Stimulated activated CD4-positive, alpha-beta T cell treated with anti-CD3 and anti-CD28 coated beads, Interleukin-15, amount 100 ng/mL, for 48 hours (primary cell): ENCODE measurements at places on chromosomes 1 and 21.

DNA sequence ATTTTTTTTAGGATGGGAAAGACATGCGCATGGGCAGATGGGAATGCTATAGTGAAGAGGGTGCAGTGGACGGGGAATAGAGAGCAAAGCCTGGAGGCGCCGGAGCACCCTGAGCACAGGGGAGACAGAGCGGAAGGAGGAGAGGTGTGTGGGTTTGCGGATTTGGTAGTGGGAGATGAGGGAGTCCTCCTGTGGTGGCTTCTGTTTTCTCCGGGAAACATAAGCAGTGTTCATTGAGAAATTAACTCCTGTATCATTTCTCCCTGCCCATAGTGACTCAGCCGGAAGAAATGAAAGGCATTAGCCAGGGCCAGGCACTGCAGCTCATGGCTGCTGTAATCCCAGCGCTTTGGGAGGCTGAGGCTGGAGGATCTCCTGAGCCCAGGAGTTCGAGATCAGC, 4.7 kb upstream of the PTPRF start:
- no peak for DNase-seq

GRCh38 chr1:245197911-245198379, 43.2 kb downstream of the KIF26B start:
- DNase-seq: no peak

DNA sequence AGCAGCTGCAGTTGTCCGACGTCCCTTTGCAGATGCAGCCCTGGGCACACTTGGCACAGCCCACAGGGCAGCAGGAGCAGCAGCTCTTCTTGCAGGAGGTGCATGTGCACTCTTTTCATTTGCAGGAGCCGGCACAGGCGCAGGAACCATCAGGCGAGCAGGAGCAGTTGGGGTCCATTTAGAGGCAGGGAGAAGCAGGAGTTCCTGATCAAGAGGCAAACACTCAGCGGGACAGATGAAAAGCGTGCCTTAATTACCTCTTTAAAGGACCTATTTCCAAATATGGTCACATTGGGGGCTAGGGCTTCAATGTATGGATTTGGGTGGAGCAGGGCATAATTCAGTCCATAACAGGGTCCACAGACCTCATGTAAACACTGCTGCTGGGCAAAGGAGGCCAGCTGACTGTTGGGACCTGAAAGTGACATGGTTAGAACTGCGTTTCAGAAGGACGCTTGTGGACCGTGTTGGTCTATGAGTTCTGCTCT, 4.3 kb upstream of the CPLANE2 start:
- no peak for DNase-seq

DNA sequence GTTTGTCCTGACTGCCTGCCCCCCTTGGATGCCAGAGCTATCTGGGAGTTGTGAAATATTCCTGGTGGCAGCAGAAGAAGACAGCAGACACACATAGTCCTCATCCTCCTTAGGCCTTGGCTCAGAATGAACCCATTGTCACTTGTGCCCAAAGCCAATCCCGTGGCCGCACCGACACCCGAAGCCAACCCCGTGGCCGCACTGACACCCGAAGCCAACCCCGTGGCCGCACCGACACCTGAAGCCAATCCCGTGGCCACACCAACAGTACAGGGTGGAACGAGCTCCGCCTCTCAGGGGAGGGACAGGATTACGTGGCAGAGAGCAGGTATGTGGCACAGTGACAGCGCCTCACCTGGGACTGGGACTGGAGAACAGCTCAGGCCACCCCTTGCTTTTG, 186.7 kb downstream of the PRDM16 start:
- DNase-seq: no peak

DNA sequence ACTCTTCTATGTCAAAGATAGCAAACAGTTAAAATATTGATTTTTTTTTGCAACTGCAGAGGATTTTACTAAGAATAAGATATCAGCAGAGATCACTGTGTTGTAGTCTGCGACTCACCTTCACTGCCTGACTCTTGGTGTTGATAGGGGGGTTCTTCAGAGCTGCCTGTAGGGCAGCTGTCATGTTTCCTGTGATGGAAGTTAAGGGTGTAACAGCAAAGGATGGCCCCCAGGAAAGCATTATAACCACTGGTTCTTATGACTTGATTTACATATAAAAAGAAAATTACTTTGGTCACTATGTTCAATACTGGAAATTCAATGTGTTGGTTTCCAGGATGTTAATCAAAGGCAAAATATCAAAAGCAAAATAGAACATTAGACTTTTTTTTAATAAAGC, 2.6 kb downstream of the ARPC5 start:
- no peak for DNase-seq

GRCh38 chr1:174217787-174218574, 58.7 kb downstream of the RABGAP1L start:
- no peak for DNase-seq

DNA sequence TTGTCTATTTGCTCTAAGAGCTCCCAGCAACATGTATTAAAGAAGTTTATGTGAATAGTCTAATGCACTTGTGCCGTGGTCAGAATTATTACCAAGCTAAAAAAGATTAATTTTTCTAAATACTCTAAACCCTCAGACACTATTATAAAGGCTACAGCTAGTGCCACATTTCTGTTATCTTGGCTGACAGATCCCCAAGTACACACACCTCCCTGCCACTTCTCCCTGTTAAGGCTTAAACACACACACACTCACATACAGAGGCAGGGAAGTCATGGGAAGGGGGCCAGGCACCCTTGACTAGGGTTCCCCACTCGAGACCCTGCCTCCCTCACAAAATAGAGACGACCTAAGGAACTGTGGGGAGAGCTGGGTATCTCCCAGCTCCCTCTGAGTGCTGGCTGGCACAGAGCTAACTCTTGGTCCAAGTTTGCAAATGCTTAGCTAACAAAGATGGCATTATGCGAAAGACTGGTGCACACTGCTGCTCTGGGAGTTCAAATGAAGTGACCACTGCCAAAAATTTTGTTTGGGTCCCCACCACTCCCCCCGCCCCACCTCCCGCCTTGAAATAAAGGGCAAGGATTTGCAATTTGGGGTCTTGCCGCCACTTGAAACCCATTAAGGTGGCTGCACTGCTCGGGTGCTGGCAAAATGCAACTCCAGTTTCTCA, 9.8 kb downstream of the SSBP3 start:
- DNase-seq: no peak

DNA sequence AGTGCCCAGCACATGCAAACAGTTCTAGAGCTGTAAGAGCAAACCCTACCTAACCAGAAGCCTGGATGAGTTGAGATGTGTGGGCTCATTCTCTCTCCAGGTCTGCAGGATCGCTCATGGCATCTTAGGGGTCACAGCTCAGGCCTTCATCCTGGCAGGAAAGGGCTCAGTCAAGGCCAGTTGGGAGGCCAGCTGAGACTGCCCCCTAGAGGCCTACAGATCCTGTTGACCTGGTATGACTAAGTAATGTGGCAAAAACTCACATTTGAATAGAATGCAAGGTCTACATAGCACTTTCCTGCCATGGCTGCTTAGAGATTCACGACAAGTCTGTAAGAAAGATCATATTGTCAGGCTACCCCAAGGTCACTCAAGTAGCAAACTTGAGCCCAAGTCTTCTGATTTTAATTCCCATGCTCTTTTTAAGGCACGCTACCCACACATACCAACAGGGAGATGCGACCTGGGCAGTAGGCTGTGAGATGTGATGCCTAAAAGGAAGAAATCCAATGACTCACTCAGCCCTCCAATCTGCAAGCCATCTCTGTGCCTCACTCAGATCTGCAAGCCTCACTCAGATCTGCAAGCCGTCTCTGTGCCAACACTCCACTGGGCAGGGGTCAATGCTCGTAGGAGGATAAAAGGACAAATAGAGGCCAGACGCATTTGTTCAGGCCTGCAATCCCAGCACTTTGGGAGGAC, 5.1 kb upstream of the CAPN8 start:
- DNase-seq: no peak

DNA sequence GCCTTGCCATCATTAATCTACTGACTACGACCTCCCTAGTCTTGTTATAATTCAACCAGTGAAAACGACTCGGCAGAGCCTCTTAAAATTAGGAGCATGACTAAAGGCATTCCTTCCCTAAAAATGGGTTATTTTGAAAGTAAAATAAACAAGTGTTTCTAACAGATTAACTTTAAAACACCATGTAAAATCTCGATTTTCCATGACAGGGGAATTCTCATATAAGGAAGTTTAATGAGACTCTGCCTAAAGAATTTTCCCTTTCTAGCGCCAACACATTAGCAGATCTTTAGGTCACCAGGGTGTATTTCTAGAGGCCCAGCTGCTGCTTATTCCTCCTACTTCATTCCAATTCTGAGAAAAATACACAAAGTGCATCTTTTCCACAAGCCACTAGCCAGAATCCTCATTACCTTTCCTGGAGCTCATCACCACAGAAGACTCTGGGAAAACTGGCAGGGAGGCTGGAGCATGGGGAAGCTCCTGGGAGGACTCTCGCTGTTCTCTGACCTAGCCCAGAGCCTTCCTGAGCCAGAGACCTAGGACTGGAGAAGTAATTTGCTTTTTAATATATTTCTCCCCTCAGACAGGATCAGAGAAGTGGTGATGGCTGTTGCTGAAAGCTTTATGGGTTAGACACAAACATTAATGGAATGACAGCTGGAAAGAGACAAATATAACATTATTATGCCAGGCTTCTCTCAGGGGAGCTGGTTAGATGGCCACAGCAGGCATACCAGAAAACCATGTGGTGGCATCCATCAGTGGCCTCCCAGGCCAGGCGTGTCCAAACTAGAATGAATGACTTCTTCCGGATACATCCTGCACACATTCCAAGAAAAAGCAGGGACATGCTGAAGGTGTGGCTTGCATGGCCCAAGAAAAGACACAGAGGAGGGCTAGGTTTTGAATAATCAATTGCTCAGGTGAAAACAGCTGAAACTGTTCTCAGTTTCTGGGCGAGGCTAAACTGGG, 63.6 kb upstream of the CTTNBP2NL start:
- DNase-seq: no peak

DNA sequence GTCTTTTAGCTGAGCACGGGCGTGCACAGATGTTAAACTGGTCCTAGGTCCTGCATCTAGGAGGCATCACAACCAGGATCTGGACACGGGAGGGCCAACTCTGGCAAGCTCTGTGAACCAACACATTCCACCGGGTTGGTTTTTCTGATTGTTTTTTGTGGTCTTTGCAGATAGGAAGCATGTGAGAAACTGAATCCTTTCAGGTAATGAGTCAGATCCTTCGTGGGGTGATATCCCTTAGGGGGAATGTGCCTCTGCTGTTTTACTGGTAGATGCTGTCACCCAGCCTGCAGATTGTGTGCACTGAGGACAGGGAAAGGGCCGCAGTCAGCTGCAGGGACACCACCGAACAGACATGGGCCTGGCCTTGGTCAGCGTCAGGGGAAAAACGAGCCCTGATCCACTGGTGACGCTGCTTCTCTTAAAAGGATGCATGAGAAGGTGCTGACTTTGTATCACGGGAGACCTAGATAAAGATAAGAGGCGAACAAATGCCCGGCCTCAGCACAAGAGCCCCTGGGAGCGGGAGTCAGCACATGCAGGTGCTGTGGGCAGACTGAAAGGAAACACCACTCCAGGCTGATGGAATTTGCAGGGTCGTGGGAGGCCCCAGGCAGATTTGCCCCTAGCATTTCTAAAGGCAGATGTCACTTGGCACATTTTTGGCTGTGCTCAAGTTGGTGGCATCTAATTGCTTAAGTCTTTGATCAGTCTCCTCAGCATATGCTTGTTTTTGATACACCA, 51.1 kb downstream of the DOP1B start:
- DNase-seq: no peak

DNA sequence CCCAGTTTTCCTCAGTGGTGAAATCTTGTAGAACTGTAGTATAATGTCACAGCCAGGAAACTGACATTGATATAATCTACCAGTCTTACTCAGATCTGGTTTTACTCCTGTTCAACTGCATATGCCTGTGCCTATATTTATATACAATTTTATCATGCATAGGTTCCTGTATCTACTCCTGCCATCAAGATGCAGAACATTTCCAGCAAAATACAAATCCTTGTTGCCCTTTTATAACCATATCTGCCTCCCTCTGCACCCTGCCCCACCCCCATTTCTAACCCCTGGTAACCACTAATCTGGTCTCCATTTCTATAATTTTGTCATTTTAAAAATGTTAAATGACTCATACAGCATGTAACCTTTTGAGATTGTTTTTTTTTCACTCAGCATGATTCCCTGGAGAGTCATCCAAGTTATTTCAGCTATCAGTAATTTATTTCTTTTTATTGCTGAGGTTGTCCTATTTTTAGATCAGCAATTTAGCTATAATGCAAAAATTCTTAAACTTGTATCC, 8.1 kb downstream of the UTP25 start:
- peak; percentile 20 for DNase-seq

GRCh38 chr1:220754212-220754917, 6.2 kb downstream of the MTARC2 start:
- no peak for DNase-seq

DNA sequence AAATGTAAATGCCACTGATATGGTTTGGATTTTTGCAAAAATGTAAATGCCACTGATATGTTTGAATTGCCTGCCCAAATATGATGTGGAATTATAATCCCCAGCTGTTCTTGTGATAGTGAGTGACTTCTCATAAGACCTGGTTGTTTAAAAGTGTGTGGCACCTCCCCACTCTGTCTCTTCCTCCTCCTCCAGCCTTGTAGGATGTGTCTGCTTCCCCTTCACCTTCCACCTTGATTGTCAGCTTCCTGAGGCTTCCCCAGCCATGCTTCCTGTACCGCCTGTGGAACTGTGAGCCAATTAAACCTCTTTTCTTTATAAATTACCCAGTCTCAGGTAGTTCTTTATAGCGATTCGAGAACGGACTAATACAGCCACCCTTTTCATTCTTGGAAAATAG, 1.3 kb upstream of the CCT8 start:
- no peak for DNase-seq

GRCh38 chr1:248906753-248907661, 972 bp downstream of the PGBD2 start:
- DNase-seq: no peak

- no peak for DNase-seq
These were observed 8.4 kb upstream of the COL18A1 start for GRCh38 chr21:45396620-45396995.

DNA sequence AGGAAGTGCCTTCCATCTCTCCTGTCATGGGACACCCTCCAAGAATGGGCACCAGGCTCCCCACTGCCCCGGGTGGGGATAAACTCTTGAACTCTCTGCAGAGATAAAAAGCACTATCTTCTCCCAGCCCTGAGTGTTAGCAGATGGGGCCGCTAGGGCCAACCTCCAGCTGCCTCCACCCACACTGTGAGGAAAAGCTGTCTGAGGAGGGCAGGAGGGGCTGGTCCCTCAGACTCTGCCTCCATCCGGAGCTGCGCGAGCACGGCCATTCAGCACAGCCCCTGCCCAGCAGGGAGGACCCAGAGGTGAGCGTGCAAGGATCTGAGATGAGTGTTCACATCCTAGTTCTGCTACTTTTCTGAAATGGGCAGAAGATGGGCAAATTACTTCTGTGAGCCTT, 51.8 kb upstream of the TRABD2B start:
- no peak for DNase-seq

GRCh38 chr1:5296095-5296494, 641.7 kb downstream of the AJAP1 start:
- no peak for DNase-seq

GRCh38 chr1:239786464-239786863, 305.2 kb upstream of the FMN2 start:
- DNase-seq: no peak
